ENCODE measurements at places on chromosomes 1 and 21.
A peak's percentile ranks its signal among the peaks of the same experiment; 100 is the strongest.

DNA sequence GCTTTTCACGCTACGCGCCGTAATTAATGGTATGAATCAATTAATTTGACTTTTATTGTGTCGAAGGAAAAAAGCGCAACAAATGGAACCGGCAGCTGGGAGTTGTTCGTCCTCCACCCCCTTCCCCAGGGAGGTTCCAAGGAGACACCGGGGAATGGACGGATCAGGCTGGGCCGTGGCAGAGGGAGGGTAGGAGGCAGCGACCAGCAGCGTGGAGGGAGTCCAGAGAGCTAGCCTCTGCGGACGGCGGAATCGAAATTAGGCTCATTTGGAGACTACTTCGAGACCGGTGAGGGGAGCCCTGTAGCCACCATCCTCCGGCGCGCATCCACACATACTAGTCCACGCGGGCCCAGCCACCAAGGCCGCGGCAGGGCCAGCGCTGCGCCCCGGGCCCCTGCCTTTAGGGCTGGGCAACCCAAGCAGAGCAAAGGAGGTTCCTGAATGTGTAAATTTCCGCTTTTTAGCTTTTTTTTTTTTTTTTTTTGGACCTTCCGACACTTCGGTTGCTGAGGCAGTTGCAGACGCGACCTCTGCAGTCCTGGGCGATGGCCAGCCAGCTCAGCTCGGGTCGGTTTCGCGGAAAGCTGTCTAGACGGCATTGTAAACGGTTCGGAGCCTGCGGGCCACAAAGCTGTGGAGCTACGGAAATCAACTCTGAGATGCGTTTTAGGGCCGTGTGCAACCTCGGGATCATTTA lies 2.2 kb upstream of the FOXD3 start:
- DNase-seq: peak; percentile 6

DNA sequence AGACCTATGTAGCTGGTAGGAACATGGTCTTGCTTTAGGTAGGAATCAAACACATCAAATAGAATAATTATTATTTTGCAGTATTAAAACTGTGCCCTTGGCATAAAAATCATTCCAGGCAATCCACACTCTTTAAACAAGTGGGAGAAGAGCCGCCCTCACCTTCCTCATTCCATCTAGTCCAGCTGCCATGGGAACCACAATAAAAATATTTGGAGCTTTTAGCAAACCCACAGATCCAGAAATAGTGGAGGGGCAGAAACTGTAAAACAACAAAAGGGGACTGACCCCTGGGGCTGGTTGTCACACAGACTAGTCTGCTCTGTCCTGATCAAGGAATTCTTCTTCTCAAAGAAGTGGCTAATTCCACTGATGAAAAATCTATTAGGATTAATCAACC lies 61.6 kb downstream of the PTPRC start:
- DNase-seq: no peak

DNA sequence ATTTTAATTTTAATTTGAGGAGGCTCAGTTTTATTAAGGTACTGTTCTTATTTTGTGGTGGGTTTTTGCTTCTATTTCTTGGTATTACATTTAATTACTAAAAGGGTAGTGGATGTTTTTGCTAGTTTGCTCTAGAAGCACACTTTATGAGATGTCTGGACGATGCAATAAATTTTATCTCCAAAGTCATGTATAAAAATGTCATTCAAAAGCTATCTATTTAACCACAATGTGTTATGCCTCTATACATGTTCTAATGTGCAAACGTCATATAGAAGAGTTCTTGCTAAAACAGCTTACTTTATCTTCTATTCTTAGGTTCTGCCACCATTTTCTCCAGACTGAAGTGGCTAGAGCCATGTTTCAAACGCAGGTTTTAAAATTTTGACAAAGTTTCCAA lies 12.9 kb upstream of the MPC2 start:
- no peak for DNase-seq

DNA sequence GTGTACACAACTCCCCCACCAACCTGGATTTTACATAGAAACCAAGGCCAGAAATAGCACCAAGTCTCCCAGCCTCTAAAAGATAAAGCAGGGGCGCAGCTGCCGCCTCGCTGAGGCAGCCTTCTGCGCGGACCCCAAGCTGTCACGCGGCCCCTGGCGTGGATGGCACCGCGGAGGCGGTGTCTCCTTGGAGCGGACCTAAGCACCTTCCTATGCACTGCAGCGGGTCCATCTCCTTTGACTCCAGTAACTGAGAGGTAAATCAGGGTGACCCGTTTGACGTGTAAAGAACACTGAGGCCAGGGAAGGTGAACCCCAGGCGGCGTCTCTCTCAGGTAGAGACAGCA lies 17.0 kb downstream of the ZNF697 start:
- no peak for DNase-seq

GRCh38 chr1:38992412-38993111 lies 1.5 kb downstream of the AKIRIN1 start:
- no peak for DNase-seq

- DNase-seq: no peak
Measured at GRCh38 chr1:114093624-114094362, 59.9 kb downstream of the SYT6 start.

DNA sequence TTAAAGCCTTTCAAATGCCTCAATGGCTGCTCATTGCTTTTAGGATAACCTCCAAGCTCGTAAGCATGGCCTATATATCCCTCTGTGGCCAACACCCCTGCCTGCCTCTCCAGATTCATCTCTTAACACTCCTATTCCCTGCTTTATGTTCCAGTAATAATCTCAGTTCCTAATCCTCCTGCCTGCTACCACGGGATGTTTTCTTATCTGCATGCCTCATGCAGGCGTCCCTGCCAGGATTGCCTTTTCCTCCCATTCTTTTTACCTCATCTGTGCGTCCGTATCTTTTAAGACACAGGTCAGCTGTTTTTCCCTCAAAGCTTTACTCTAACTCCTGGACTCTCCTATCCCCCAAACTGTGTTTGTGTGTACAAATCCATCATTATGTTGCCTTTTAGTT lies 36.1 kb downstream of the ZBTB40 start:
- DNase-seq: no peak

DNA sequence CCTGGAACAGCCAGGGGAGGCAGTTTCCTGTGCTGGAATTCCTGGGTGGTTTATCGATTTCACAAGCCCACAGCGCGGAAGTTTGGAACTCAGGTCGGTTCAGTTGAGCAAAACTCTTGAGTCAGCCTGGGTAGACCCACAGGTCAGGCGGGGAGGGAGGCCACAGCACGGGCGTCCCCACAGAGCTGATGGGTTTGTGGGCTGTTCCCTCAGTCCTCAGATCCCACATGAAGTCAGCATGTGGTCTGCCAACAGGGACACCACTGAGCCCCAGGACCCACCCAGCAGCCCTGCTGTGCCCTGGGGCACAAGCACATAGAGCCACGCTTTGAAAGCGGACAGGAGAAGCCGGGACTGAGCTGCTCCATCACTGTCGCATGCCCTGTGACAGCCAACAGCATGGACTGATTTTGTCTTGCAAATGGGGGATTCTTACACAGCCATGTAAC lies 17.4 kb downstream of the BMP8A start:
- DNase-seq: no peak

DNA sequence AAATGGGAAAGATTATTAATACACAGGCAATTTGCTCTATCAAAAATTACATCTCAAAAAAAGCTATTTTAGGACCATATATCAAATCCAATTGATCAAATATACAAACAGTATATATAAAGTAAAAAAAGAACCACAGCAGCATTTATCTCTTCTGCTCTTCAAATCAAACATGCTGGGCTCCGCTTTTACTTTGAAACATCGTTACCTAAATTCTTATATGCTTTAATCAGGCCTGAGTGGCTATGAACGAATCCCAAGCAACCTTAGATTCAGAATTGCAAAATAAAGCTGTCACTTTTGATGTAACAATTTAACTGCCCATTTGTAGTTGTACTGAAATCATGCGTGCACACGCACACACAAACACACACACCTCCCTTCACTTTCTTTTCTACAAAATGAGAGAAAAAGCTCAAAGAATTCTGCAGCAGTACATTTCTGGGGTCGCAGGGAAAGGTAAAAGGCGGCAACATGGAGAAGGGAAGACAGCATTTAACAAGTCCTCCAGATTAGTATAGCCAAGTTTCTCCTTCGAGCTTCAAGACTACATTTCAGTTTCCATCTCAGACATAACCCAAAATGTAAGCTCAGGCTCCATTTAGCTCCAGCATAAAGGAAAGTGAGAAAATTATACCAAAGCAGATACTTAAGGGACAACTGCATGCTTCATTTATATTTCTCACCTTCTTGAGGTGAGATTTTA lies 92.2 kb upstream of the TTC39A start:
- no peak for DNase-seq

DNA sequence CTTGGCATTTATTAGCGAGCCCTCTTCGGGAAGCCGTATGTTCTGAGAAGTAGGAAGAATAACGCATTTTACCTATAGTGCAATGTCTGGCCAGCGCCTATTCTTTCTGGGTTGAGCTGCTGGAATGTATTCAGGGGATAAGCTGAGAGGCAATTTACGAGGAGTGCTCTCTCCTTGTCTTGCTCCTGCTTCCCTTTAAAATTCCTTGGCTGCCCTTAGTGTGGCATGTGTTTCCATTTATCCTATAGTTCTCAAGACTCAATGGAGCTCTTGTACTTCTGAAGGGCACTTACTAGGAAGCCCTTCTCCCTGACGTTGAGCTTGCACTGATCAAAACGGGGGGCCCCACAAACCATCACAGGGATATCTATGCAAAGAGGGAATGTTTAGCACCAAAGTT lies 364.6 kb downstream of the DISC1 start:
- DNase-seq: no peak

GRCh38 chr1:47231301-47232186 lies 481 bp downstream of the TAL1 start:
- peak; percentile 18 for DNase-seq

DNA sequence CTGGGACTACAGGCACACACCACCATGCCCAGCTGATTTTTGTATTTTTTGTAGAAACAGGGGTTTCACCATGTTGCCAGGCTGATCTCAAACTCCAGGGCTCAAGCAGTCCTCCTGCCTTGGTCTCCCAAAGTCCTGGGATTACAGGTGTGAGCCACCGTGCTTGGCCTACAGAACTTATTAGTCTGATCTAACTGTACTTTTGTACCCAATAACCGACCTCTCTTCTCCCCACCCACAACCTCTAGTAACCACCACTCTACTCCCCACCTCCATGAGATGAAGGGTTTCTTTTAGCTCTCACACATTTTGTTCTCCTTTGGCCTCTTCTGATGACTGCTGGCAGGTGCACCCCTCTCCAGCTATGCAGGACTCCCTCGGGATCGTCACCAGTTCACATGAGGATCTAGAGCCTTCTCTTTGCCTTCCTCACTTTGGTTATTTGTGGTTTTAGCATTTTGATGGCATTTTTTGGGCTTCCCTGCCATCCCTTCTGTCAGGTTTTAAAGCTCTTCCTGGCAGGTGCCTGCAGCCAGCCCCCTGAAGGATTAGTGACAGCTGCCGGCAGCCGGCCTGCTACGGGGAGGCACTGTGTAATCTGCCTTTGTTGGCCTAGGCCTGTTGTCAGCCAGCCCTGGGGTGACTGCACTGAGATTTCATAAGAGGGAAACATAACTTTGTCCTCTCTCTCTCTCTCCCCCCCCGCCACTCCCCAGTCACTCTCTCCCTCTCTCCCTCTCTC lies 99.8 kb upstream of the ATP1A1 start:
- DNase-seq: no peak

GRCh38 chr1:13792419-13792818 lies 92.4 kb downstream of the PRDM2 start:
- no peak for DNase-seq

DNA sequence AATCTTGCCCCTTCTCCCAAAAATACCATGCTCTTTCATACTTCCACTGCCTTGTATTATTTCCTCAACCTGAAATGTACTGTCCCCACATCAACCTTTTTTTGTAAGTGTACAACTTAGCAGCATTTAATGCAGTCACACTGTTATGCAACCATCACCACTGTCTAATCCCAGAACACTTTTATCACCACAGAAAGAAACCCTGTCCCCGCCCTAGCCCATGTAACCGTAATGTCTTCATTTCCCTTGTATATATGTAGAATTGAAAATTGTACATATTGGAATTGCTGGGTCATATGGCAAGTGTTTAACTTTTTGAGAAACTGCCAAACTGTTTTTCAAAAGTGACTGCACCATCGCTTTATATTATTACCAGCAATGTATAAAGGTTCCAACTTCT lies 37.4 kb downstream of the PTP4A2 start:
- no peak for DNase-seq

DNA sequence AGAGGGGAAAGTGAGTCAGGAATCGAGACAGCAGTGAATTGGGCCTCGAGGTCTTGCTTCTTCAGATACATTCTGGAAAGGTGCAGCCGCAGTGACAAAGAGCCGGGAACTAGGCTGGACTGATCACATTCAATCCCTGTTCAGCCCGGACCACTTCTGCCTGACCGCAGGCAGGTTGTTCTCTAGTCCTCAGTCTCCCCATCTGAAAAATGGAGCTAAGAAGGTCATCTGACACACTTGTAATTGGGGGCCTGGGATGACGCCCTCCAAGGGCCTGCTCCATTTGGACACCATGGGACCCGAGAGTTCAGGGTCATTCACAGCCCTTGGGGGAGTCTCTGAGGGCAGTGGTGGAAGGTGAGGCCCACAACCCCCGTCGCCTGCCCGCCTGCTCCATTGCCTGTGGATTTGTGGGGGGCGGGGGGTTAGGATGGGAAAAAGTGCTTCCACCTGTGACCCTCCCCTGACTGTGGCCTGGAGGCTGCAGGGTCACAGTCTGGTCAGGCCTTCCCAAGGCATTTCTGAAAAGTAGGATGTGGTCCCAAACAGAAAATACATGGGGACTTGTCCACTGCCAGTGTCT lies 87.9 kb upstream of the CSF3R start:
- DNase-seq: no peak

- no peak for DNase-seq
Measured at GRCh38 chr1:37989361-37989930, 376 bp downstream of the SF3A3 start.

- no peak for DNase-seq
Measured at GRCh38 chr1:202951437-202951836, 6.7 kb downstream of the ADIPOR1 start.

GRCh38 chr1:9242338-9242969 lies 7.9 kb downstream of the H6PD start:
- DNase-seq: no peak

DNA sequence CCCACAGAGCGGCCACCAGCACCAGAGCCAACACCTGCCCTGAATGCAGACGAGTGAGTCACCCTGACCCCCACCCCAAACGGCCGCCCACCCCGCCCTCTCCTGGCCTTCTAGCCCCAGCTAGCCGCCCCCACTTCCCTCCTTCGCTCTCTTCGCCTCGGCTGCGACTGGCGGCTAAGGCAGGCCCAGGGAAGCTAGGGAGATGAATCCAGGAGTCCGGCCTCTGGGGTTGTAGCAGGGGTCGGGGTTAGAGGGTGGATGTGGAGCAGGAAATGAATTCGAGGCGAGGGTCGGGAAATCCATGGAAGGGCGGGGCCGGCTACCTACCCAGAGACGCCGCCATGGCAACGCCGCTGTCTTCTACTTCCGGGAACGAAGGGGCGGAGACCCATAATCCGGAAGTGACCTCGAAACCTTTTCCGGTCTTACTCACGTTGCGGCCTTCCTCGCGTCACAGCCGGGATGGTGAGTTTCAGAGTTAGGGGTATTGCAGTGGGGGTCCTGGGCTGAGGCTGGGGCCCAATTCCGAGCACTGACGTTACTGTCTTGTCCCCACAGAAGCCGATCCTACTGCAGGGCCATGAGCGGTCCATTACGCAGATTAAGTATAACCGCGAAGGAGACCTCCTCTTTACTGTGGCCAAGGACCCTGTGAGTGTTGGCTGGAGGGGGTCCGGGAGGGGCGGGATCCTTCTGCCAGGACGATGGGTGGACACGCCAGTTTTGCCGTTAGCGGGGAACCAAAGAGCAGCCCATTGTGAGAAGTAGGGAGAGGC lies at the start of the genes EIF3I and TMEM234:
Gene EIF3I, plus strand, starts transcription at position 428 of the 776 bp plus-strand sequence. Its CDS starts 35 bp downstream, at position 463.
Gene TMEM234, minus strand, starts transcription at position 374 of the 776 bp plus-strand sequence. Its CDS starts 31 bp downstream, at position 343.
- peak; percentile 83 for DNase-seq

Measured in activated T-cell treated with anti-CD3 and anti-CD28 coated beads for 48 hours (primary cell).